Stimulated activated CD4-positive, alpha-beta T cell treated with anti-CD3 and anti-CD28 coated beads, Interleukin-1b, Interleukin-23, amount 100 ng/mL, for 24 hours (primary cell): ENCODE measurements at places on chromosomes 16 and 17.

GRCh38 chr17:77924757-77925336 lies 33.7 kb upstream of the TNRC6C start:
- DNase-seq: no peak

- no peak for DNase-seq
Observed at GRCh38 chr17:17683710-17684365, 2.6 kb downstream of the RAI1 start.

DNA sequence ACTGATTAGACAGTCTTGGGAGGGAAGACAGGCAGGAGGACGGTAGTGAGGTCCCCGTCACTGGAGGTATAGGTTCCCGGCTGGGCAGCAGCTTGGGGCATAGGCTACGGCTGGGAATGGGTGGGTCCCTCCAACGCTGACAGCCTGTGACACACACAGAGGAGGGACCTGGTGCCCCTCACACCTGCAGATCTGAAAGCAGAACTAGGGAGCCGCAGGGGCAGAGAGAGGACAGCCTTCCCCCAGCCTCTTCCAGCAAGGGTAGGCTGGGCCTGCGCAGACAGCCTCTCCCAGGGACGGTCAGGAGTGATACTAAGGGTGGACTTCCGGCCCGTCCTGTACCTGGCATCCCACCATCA lies 2.0 kb downstream of the P2RX1 start:
- DNase-seq: no peak

DNA sequence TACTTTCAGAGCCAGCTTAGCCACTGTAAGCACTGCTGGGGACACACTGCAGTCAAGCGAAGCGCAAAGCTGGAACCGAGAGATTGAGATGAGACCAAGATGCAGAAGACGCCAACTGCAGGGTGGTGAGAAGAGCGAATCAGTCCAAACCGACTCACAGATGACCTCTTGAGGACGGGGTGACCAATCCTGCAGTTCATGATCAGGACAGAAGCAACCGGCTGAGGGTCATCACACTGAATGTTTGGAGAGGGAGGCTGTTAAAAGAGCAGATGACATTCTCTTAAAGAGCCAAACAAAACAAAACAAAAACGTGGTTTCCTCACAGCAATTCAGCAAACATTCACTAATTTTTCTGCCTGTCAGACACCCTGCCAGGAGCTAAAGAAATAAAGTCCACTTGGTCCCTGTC lies 8.5 kb downstream of the HASPIN start:
- no peak for DNase-seq

GRCh38 chr17:59292174-59292523 lies 39.3 kb upstream of the YPEL2 start:
- DNase-seq: no peak

DNA sequence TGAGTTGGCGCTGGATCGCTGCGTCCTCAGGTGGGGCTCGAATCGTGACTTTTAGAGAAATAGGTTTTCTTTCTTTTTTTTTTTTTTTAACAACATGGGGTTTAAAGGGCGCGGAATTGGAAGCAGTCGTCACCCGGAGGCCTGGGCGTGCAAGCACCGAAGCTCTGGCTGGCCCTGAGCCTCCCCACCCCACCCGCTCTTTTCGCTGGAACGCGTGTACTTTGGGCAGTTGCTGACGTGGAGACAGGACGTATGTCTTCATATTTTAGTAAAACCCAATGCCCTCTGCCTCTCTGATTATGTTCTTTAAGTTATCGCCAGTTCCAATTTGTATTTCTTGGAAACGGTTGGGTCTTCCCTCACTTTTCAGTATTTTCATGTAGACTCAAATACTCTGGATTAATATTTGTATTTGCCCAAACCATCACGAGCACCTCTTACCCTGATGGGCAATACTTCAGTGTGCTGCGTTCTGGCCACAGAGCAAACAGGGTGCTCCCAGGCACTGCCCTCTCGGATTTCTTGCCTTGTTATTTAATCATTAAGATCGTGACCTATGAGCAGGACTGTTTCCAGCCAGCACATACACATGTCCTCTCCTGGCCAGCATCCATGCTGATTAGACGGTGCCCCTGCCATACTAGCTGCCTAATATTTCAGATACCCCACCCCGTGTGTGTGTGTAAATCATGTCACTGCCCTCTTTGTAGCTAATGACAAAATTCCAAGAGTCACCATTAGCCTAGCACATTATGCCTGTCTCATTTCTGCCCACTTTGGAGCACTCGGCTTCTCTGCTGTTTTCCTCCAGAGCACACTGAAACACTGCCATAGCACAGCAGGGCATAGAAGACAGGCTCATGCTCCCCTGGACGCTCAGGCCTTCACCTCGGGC lies 805 bp upstream of the C16orf95 start:
- DNase-seq: peak; percentile 17

- no peak for DNase-seq
Observed at GRCh38 chr17:48139944-48140343, 32.4 kb downstream of the SNX11 start.

DNA sequence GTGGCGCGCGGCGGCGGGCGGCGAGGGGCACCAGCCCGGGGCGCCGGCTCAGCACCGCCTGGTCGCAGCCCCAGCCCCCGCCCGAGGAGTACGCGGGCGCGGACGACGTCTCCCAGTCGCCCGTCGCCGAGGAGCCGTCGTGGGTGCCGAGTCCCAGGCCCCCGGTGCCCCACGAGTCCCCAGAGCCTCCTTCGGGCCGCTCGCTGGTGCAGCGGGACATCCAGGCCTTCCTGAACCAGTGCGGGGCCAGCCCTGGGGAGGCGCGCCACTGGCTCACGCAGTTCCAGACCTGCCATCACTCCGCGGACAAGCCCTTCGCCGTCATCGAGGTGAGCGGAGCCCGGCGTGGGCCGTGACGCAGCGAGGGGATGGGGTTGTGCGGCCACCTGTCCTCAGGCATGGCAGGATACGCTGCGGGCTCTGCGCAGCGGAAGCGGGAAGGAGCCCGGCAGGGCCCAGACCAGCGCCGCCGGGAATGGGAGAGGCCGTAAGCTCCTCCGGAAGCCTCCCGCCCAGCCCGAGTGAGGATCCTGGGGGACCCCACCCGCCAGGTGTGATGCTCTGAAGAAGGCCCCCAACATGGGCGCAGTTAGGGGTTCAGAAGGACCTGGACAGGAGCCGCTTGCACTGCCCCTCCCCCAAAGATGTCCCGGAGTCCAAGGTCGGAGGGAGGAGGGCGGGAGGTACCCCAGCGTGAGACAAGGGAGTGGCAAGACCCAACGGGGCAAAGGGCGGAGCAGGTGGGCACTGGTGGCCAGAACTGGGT lies 522 bp downstream of the NAGS start:
- DNase-seq: no peak

GRCh38 chr17:79658811-79659207 lies 48.0 kb upstream of the RBFOX3 start:
- no peak for DNase-seq

- no peak for DNase-seq
Observed at GRCh38 chr17:31489295-31490018, 98.0 kb downstream of the RAB11FIP4 start.

DNA sequence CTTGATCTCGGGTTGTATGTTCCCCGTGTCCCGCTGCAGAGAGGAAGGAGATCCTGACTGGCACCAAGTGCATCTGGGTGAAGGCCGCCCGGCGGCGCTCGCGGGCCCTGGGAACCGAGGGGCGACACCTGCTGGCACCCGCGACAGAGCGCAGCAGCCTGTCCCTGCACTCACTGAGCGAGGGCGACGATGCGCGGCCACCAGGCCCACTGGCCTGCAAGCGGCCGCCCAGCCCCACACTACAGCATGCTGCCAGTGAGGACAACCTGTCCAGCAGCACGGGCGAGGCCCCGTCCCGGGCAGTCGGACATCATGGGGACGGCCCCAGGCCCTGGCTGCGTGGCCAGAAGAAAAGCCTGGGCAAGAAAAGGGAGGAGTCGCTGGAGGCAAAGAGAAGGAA lies 7.5 kb downstream of the BTBD17 start:
- no peak for DNase-seq

DNA sequence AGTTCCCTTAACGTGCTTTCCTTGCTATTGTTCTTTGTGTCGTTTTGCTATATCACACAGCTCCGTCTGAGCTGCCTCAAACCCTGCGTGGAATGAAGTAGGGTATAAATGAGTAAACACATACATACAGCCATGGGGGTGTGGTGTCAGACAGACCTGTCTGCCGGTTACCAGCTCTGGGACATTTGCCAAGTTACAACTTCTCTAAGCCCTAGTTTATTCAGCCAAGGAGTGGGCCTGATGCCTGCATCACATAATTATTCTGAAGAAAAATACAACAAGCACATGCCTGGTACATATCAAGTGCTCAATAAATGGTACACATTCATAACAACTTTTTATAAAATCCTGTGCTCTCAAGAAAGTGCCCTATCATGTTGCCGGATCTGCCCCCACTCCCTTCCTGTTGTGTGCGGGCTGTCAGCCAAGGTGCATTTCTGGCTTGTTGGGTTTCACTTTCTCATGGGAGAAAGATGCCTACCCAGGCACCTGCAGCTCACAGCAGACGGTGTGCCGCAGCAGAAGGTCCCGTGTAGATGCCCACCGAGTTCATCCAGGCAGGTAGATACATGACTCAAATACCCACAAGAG lies 30.5 kb downstream of the SMPD3 start:
- peak; percentile 50 for DNase-seq

DNA sequence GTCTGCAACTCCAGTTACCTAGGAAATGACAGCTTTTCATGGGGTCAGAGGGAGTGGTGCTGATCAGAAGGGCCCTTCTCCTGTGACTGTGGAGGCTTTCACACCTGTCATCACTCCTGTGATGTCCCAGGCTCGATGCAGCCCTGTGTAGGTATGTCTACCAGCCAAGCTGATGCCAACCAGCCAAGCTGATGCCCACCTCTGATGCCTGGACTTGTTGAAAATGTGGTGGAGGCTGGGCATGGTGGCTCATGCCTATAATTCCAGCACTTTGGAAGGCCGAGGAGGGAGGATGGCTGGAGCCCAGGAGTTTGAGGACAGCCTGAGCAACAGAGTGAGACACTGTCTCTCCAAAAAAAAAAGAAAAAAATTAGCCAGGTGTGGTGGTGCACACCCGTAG lies 33.7 kb upstream of the RGS9 start:
- no peak for DNase-seq

DNA sequence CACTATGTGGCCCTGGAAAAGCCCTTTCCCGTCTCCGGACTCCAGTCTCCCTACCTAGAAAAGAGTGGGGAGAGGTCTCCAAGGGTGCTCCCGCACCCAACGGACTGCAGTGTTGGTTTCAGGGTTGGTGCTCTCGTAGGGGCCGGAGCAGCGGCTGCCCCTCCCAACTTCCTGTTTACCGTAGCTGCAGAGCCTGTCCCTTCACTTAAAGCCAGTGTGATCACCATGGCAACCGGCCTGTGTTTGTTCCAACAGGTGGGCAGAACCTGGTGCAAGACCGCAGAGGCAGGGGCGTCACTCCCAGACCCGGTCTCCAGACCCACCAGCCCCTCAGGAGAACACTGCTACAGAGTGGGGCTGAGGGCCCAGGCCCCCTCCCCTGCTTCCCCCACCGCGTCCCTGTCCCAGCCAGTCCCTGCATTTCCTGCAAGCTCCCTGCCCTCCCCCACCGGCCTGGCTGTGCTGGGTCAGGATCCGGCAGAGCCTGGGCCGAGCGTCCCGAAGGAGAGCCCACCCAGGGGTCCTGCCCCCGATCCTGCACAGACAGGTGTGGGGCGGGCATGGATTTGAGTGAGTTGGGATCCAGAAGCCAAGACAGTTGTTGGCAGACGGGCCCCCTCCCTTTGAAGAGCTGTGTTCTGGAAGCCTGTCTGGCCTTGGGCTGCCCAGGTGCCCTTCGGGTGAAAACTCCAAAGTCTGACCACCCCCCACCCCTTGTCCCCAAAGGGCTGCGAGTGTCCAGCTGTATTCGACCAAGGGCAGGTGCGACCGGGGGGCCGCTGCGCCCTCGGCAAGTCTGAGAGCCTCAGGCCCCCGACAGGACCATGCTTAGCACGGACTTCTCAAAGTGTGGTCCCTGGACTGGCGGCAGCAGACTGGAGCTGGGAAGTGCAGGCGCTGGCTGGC lies 1.5 kb upstream of the BAIAP3 start:
- no peak for DNase-seq

DNA sequence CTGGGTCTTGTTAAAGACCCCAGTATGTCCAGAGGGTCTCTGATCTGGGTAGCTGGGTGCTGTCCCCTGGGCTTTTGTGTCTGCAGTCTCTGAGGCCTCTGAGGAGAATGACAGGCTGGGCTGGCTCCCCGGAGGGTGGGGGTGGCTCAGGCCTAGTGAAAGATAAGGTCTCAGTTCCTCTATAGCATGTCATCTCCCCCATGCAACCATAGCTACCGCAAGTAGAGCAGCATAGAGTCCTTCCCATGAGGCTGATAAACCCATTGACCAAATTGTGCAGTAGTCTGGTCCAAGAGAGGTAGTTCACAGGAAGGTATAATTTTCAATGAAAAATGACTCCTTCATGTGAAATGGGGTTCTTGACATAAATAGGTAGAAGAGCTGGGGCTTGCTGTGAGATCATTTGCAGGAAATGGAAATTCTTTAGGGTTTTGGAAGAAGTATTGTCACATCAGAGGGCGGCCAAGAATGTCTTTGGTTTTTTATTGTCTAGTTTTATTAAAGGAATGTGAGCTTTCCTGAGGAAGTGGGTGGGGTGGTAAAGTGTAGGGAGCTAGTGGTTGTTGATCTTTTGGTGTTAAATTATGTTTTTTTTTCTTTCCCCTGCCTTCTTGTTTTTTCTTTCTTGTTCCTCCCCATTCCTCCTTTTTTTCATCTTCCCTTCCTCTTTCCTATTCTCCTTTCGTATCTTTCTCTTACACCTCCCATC lies 21.0 kb downstream of the SLC7A6OS start:
- DNase-seq: peak; percentile 43

DNA sequence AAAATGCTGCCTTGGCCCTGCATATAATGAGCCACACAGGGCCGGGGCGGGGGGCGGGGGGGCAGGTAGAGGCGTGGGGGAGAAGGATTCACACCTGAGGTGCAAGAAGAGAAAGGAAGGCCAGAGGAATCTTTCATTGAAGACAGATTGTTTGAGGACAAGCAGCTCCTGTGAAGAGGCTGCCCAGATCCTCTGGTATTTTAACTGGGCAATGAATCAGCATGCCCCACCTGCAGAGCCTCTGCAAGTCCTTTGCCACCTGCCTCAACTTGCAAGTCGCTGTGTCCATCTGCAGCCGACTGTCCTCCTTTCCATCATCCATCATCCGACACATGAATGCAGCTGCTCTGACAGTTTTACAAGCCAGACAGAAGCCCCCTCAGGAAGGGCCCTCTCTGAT lies 1.2 kb upstream of the SOST start:
- DNase-seq: no peak

- DNase-seq: no peak
Observed at GRCh38 chr17:27489045-27489715, 32.9 kb downstream of the KSR1 start.

DNA sequence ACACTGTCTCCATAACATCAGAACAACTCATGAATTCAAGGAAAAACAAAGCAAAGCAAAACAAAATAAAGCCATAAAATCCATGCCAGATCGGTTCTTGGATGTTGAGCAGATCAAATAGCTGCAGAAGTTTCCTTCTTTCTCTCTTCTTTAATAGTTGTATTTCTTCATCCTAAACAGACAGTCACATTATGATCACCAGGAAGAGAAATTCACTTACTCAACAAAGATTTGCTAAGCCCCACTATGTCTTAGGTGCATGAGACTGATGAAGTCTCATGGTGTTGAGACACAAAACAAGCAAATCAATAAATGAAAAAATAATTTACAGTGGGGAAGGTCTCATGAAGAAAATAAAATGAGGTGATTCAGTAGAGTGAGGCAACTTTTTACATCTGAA lies 72.8 kb downstream of the WIPI1 start:
- no peak for DNase-seq

- DNase-seq: no peak
Observed at GRCh38 chr17:63314761-63315160, 131.3 kb downstream of the CYB561 start.

- DNase-seq: no peak
Observed at GRCh38 chr17:37327341-37328090, 48.3 kb upstream of the C17orf78 start.
